ENCODE measurements at places on chromosomes 4 and X.

DNA sequence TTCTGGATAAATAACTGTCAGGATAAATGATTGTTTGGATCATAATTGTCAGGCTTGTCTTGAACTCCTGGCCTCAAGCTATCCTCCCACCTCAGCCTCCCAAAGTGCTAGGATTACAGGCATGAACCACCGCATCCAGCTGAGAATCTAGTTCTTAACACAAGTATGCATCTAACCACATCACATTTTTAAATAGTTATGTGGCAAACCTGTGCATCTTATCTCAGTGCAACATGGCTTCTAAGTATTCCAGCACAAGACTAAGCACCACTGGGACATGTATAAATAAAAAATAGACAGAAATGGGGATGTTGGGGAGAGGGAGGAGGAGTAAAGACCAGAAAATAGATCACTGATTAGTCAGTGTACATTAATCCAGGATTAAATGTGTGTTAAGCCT is 74.7 kb upstream of the TBL1X start:
- no peak for DNase-seq

- no peak for DNase-seq
Observed at GRCh38 chr4:14990484-14990883, 11.8 kb upstream of the CPEB2 start.

DNA sequence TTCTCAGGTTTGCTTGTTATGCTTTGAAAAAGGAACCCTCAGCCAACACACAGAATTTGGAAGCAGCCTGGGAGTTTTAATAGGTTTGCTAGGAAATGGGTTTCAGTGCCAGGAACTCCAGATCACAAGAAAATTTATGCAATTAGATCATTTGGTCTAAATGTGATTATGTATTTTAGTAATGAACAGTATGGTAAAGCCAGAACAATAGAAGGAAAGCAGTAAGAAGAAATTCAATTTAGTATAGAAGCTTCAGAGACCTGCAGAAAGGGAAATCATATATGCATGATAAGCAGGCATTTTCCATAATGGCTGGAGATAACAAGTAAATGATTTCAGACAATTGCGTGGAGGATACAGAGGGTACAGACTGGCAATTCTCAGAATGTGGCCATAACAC is 184.7 kb downstream of the KCNIP4 start:
- DNase-seq, result no peak

GRCh38 chrX:115318139-115318538 is 28.6 kb downstream of the LUZP4 start:
- no peak for DNase-seq

GRCh38 chrX:110167952-110168451 is 149.9 kb downstream of the AMMECR1 start:
- no peak for DNase-seq

DNA sequence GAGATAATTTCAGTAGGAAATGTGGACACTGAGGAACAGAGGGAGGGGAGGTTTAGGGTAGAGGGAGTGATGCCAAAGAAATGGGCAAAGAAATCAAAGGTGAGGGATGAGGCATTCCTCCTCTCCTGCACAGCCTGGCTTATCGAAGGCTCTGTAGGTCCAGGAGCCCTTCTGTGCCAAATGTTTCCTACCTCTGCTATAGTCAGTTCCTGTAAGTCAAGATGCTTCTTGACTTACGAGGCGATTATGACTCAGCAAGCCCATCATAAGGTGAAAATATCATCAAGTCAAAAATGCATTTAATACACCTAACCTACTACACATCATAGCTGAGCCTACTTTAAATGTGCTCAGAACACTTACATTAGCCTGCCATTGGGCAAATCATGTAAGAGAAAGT is 60.0 kb upstream of the ARHGAP24 start:
- DNase-seq, result no peak

- DNase-seq, result no peak
Observed at GRCh38 chrX:15376956-15377355, 7.3 kb downstream of the VEGFD start.

DNA sequence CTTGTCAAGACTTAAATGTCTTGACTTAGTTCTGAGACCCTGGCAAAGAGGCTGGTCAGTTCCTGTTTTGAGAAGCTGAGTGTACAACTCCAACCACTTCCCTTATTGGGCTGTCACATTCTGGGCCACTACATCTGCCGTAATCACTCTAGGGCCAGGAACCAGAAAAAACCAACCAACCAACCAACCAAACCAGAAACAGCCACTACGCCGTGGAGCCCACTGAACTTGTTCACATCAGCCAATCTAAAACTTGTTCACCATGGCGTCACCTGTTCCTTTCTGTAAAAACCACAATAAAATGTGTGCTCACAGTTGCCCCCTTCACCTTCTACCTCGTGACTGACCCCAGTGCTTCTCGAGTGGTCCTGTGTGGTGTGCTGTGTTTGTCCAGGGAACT is 107.3 kb downstream of the JADE1 start:
- DNase-seq, result peak; percentile 11

GRCh38 chr4:26093551-26093950 is 179.5 kb downstream of the SMIM20 start:
- no peak for DNase-seq

- DNase-seq, result no peak
Observed at GRCh38 chrX:10175319-10175871, 18.6 kb downstream of the CLCN4 start.

GRCh38 chrX:38214551-38215531 is 5.8 kb downstream of the SRPX start:
- no peak for DNase-seq

GRCh38 chr4:159446266-159446976 is 343.5 kb downstream of the RAPGEF2 start:
- peak; percentile 18 for DNase-seq

GRCh38 chr4:103998756-103999155 is 279.0 kb upstream of the TACR3 start:
- no peak for DNase-seq

DNA sequence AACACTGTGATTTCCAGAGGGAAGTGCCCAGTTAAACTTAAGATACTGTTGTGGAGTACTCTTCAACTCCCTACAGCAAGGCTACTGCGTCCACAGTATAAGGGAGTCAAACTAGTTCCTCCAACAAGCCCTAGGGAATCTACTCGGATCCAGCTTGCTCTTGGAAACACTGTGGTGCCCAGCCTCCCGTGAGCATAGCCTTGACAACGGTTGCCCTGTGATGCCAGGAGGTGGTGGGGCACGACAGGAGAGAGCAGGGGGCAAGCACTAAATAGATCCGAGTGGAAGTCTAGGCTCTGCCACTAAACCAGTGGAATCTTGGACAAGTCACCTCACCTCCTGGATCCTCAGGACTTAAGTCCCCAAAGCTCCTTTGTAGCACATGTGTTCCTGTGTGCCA is 45.6 kb downstream of the SMC1A start:
- no peak for DNase-seq

- DNase-seq, result peak; percentile 31
Observed at GRCh38 chrX:133390676-133391075, 24.6 kb downstream of the GPC4 start.

- DNase-seq, result peak; percentile 79
Observed at GRCh38 chr4:93828332-93828994, at the start of gene ATOH1. TSS of gene ATOH1 (plus strand) at chr4:93828753. CDS start at chr4:93828927, 174 bp downstream.

GRCh38 chr4:157043131-157043530 is 32.8 kb upstream of the GLRB start:
- DNase-seq, result no peak

- DNase-seq, result no peak
Observed at GRCh38 chrX:42127563-42127962, 204.2 kb upstream of the CASK start.

DNA sequence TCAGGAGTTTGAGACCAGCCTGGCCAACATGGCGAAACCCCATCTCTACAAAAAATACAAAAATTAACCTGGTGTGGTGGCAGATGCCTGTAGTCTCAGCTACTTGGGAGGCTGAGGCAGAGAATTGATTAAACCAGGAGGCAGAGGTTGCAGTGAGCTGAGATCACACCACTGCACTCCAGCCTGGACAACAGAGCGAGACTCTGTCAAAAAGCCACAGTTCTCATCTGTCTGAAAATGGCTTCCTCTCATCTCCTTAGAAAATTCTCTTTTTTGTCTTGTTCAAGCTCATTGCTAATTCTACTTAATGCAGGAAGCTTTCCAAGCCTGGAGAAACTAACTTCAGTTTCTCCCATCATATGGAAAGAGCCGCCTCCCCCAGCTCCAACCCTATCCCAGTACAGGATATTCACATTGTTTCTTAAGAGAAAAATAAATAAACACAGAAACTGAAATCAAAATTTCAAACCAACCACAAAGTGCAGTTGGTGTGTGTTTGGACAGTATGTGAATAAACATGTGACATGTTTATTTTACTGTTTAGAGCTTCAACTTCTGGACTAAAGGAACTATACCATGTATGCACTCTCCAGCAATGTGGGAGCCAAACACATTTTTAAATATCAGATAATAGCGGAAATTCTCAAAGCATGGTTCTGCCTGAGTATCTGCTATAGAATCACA is 55.0 kb upstream of the GAB1 start:
- DNase-seq, result no peak

DNA sequence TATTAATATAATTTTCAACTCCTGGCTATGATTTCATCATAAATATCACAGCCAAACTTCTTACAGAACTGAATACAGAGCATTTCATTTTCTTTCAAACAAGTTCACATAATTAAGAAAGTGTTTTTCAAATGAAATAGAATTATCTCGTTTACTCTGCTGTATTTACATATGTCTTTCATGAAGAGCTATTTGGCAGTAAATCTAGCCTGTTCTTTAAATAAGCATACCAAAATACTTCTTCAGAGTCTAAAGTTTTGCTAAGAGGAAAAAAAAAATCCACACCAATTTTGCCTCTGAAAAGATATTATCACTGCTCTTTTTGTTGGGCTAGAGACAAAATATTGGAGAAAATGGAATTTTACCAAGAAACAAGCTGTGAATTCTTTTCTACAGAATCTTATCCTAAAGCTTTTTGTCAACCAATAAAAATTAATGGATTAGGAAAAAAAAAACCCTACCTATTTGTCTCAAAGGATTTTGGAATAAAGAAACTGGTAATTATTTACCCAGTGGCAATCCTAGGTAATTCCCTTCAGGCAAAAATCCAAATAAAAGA is 287.9 kb upstream of the NR3C2 start:
- no peak for DNase-seq

- no peak for DNase-seq
Observed at GRCh38 chrX:94058728-94059382, 384.8 kb downstream of the FAM133A start.

- no peak for DNase-seq
Observed at GRCh38 chr4:153013202-153013977, 77.3 kb downstream of the FHDC1 start.
